Memory B cell (primary cell): ENCODE measurements at places on chromosomes 3 and 15.

DNA sequence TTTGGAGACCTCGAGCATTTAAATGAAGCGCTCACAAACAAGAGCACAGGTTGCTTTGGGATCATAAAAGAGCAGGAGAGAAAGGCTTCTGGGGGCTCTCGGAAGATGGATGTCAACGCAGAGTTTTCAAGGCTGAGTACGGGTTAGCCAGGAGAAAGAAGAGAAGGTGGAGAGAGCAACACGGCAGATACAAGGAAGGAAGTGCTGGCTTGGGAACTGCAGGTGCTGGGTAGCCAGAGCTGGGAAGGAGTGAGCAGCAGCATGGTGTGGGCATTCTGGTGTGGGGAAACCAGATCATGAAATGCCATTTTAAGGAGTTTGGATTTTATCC lies 580 bp upstream of the RUBCN start:
- no peak for DNase-seq

DNA sequence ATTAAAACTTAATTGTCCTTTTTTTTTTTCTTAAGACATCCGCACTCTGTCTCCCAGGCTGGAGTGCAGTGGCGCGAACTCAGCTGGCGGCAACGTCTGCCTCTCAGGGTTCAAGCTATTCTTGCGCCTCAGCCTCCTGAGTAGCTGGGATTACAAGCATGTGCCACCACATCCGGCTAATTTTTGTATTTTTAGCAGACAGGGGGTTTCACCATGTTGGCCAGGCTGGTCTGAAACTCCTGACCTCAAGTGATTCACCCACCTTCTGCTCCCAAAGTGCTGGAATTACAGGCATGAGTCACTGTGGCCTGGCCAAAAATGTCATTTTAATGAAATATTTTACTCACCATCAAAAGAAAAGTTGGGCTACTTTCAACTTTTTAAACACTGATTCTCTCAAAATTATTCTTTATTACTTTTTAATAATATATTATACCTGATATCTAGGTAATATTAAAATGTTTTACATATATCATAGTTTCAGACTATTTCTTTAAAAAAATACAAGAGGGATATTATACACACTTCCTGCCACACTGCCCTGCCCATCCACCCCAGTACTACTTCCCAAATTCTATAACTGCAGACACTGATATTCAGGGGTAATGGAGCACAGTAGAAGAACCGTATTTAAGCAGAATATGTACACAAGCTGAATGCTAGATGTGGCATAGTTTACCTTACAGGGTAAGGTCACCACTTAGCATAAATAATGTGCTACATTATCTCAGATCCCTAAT lies 723.9 kb upstream of the ZNF385D start:
- DNase-seq, result no peak

GRCh38 chr3:112514527-112515128 lies 15.4 kb upstream of the BTLA start:
- no peak for DNase-seq

DNA sequence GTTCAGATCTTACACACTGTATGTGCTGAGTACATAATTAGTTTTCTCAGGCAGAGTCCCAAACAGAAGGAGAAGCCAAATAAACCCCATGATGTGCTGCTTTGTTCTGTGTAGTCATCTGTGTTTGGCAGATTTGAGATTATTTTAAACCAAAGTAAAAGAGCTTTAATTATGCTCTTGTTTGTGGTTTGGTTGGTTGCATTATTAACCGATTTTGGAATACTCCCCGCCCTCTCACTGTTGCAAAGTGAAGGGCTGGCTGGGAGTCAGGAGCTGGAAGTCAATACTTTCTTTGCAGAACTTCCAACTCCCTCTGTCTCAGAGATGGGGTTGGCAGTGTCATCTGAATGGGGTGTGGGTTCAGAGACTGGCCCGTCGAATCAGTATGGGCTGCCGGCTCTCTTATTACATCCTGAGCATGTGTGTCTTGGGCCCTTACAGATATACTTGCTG lies 34.4 kb downstream of the SLCO3A1 start:
- DNase-seq, result no peak

DNA sequence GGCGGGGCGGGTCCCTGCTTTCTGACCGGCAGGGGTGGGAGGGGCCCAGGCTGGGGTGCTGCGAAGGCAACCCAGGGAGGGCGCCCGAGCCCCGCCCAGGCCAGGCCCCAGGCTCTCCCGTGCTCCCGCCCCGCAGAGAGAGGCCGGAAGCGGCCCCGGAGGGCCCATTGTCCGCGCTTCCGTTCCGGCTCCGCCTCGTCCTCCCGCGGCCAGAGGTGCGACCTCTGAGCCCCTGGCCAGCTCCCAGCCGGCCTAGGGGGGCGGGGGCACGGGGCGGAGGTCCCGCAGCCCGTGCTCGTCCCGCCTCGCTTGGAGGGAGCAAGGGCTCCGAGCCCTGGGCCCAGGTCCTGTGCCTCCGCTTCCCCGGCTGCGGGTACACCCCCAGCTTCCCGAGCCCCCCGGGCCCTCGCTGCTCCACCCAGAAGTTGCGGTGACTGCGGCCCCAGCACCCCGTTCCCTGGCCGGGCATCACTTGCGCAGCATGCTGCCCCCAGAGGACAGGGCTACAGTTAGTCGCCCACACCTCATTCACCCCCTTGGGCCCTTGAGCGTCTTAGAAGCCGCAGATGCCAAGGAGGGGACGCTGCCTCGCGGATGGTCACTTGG lies 20.4 kb upstream of the PLXND1 start:
- peak; percentile 45 for DNase-seq

- no peak for DNase-seq
Measured at GRCh38 chr3:52534281-52535183, 875 bp upstream of the NT5DC2 start.

GRCh38 chr3:4220065-4220464 lies 83.1 kb upstream of the SETMAR start:
- DNase-seq, result no peak

DNA sequence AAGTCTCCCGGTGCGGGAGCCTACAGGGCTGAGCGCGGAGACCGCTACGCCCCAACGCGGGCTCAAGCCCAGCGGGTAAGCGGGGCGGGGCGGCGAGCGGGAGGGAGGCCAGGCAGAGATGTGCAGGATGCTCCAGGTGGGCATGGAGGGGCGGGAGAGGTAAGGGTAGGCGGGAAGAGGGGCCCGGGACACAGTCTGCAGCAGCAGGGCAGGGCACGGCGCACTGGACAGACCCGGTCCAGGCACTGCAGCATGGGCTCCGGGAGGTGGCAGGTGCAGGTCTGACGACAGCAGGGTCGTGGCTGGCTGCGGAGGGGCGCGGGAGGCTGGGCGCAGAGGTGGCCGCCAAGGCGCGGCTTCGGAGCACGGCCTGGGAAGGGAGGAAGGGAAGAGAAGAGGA lies 102.8 kb downstream of the GABRB3 start:
- no peak for DNase-seq

DNA sequence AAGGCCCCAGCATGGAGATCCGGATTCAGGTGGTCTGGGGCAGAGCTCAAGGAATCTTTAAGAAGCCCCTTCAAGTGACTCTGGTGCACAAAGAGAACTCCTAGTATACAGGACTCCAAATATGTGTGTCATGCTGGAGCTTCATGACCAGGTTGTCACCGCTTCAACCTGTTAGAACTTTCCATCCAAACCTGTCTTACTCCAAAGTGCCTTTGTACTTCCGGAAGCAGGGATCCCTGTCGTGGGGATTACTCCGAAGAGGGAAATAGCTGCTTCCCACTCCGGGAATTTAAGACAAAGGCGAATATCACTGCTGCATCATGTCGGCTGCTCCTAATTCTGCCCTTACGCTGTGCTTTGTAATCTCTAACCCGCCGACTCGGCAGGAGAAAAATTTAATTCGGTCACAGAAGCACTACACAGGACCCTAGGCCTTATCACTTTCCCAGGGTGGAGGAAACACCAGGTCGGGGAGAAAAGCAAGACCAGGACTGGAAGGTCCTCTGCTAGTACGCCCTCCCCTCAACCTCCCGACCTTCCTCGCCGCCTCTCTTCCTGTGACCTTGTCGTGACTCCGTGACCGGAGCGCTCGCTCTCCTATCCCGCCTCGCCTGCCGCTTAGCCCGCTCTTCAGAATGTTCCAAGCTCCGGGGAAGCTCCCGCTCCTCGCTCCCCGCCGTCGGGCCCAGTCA lies 730 bp downstream of the HIGD1A start:
- no peak for DNase-seq

DNA sequence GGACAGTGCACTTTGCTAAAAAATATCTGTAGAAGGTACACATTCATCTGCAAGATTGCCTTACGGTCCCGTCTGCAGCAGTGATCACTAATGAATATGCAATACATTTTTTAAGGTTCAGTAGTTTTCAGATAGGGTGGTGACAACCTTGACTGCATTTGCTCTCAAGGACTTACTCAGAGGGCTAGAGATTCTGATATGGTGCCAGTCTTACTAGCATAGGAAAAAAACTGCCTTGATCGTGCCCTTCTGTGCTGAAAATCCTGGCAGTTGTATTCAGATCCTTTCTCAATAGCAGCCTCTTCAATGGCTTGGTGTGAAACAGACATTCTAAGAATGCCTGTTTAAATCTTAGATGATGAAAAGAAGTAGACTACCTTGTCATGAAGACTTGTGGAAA lies 411.9 kb upstream of the CCDC54 start:
- no peak for DNase-seq

GRCh38 chr15:84908564-84908963 lies 24.1 kb downstream of the SLC28A1 start:
- no peak for DNase-seq

DNA sequence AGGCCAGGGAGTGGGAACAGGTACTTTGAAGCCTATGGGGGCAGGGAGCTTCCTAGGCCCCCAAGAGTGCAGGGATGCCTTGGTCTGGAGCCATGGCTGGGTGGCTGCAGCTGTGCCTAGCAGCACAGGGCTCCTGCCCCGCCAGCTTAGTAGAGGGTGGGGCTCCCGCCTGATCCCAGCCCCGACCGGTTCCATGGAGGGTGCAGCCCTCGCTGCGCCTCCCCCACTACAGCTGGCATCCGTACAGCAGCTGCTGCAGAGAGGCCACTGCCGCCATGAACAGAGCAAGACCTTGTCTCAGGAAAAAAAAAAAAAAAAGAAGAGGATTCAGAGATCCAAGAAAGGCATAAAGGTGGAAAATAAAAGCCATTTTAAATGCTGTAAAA lies 277.2 kb downstream of the UBE2E2 start:
- no peak for DNase-seq

DNA sequence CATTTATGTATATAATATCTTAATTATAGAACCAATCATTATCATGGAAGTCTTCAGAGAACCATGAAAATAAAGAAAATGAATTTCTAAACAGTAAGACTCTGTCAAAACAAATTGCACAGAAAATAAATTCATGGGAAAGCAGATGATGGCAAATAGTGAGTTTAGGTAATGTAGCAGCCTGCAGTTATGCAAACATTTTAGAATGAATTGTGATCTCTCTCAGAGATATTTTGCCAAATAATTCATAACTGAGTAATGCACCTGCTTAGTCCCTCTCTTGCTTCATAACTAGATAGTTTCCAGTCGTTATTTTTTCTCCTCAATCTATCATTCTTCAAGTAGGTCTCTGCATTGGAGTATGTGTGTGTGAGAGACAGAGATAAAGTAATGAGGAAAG lies 492.7 kb upstream of the THBS1 start:
- DNase-seq, result no peak

- no peak for DNase-seq
Measured at GRCh38 chr15:68278595-68279405, 1.3 kb downstream of the FEM1B start.

DNA sequence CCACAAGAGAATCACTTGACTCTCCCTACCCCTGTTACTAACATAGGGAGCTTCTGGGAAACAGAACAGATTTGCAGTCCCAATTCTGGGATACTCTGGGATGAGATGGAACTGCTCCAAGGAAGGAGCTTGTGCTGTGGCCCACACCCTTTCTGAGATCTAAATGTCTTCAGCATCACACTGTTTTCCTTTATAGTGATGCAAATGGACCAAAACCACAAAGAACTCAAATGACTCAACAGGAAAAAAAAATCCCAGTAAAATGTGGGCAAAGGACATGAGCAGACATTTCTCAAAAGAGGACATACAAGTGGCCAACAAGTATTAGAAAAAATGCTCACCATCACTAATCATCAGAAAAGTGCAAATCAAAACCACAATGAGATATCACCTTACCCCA lies 155.6 kb downstream of the NECTIN3 start:
- no peak for DNase-seq

- no peak for DNase-seq
Measured at GRCh38 chr3:121943431-121943830, 49.2 kb downstream of the SLC15A2 start.

DNA sequence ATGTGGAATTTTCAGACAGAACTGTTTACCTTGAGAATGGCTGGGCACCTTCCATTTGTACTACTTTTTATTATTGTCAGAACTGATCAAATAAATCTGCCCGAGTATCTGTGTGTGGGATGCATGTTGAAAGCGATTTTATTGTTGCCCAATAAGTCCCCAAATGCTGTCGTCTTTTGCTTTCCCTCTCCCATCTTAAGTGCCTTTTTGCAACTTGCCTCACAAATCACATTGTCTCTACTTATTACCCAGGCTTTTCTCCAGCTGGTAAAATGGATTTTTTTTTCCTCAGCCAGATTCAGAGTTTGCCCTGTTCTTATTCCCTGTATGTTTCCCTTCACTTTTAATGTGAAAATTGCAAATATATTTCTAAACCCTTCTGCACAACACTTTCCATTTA lies 163.1 kb downstream of the CNTN4 start:
- DNase-seq, result no peak

- no peak for DNase-seq
Measured at GRCh38 chr3:133799794-133800585, 5.6 kb upstream of the SRPRB start.

- DNase-seq, result no peak
Measured at GRCh38 chr3:45127130-45127822, 18.9 kb downstream of the CDCP1 start.

DNA sequence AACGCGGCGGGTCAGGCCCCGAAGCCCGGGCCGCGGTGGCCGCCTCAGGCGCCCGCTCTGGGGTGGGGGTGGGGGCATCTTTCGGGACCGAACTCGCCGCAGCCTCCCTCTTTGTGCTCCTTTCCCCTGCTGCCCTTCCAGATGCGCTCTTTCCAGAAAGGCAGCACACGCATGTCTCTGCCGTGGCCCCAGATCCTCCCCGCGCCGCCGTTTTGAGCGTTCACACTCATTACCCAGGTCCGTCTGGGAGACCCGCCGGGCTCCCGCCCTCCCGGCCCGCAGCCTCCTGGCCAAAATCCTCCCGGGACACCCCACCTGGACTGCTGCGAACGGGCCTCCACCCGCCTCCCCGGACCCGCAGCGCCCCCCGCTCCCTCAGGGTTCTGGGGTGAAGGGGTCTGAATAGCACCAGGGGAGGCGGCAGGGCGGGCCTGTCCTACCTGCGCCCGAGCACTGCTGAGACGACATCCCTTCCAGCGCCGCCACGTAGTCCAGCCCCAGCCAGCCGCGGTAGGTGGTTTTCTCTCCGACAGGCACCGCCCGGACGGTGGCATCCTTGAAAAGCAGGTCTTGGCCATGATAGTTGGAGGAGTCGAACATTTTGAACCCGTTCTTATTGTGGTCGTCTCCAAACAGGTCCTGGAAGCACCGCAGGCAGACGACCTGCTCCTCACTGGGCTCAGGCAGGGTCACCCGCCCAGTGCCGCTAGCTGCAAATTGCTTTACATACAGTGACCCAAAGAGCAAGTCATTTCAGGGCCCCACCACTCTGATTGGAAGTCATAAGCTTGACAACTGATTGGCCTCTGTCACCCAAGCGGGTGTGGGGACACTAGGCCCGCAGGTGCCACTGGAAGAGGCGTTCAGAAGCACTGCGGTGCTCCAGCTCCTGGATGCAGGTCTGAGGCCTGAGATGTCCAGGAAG lies 25.9 kb downstream of the MELTF start:
- no peak for DNase-seq

- no peak for DNase-seq
Measured at GRCh38 chr3:13201851-13202250, 128.6 kb upstream of the IQSEC1 start.

- DNase-seq, result no peak
Measured at GRCh38 chr3:14126887-14127505, 2.1 kb downstream of the TMEM43 start.
